HCEC 1CT (cell line): ENCODE measurements at places on chromosomes 2 and 18.

GRCh38 chr18:55623626-55624025 lies 35.6 kb upstream of the TCF4 start:
- no peak for DNase-seq

GRCh38 chr2:230902180-230902899 lies 22.7 kb downstream of the GPR55 start:
- peak; percentile 30 for DNase-seq

DNA sequence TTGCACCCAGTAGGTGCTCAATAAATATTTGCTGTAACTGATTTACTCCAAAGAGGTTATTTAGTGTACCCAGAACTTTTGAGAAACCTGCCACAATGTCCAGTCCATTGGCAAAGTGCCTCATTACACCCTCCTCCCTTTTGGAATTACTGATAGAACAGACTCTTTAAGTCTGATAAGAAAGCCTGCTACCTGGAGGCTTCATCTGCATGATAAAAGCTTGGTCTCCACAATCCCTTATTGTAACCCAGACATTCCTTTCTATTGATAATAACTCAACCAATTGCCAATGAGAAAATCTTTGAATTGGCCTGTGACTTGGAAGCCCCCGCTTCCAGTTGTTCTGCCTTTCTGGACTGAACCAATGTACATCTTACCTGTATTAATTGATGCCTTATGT lies 281.2 kb upstream of the FBXO11 start:
- DNase-seq, result no peak

DNA sequence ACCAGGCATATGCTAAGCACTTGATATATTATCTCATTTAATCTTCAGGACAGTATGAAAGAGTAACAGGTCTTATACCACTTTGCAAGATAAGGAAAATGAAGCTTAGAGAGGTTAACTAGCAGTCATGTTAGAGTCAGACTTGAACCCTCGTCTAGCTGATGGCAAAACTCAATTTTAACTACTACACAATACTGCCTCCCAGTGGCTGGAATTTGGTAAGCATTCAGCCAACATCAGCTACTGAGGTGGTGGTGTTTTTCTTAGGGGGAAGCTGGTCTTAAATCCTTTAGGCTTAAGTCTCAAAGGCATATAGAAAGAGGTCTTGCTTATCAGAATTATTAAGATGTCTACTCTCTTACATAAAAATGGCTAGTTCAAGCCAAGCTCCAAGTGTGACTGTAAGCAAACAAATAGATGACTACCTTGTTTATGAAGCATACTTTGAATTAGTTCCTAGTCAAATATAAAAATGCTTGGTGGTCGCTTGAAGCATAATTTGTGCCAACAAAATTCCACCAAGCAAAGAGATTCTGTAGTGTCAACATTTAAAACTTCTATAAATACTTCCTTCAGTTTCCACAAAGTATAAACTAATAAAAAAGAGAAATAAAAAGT lies 325.4 kb upstream of the FIGN start:
- peak; percentile 34 for DNase-seq

GRCh38 chr2:27977731-27978312 lies 87.3 kb downstream of the BABAM2 start:
- DNase-seq, result peak; percentile 96

GRCh38 chr2:210226223-210226622 lies 976 bp upstream of the ACADL start:
- no peak for DNase-seq

GRCh38 chr2:22885245-22885644 lies 499.7 kb upstream of the KLHL29 start:
- no peak for DNase-seq

DNA sequence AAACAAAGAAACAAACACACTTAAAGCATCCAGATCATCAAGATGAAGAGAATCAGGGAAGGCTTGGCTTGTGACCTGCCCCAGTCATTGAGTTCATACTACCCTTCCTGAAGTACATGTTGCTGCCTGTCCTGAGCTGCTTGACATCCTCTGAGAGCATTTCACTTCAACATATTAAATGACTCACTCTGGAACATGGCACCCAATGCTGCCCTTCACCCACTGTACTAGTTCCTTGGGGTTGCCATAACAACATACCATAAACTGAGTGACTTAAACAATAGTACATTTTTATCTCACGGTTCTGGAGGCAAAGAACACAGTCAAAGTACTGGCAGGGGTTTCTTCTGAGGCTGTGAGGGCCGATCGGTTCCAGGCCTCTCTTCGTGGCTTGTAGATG lies 371.3 kb downstream of the RNF144A start:
- no peak for DNase-seq

GRCh38 chr18:67367540-67367939 lies 149.0 kb downstream of the DSEL start:
- peak; percentile 26 for DNase-seq

DNA sequence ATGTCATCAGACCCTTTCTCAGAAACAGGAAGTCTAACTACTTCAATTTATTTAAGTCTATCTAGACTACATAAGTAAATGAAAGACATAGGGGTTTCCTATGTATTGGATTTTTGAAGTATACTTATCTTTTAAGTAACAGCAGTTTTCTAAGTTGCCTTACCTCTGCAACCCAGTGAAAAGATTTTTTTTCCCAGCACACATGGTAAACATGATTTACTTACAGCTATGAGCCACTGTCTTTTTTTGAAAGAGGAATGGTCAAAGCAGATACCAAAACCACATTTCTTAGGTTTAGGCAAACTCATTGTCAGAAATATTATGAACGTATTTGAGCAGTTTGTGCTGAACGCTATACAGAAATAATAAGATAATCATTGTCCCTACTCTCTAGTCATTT lies 78.7 kb upstream of the OTX1 start:
- no peak for DNase-seq

- DNase-seq, result no peak
These were observed 299.4 kb downstream of the LPIN1 start for GRCh38 chr2:12045864-12046291.

GRCh38 chr18:54209471-54210180 lies 14.8 kb downstream of the MBD2 start:
- peak; percentile 56 for DNase-seq
